ENCODE measurements at places on chromosomes 6 and 20. TPM values are rescaled to one million over a fixed set of nuclear protein-coding genes. Genes with fewer than 3 reads are reported as not detected.

- H3K36me3 ChIP-seq, result no peaks in the 10 kb centered on the region
- DNase-seq, result no peak
Measured at GRCh38 chr6:135904666-135905065, 53.2 kb downstream of the PDE7B start.

DNA sequence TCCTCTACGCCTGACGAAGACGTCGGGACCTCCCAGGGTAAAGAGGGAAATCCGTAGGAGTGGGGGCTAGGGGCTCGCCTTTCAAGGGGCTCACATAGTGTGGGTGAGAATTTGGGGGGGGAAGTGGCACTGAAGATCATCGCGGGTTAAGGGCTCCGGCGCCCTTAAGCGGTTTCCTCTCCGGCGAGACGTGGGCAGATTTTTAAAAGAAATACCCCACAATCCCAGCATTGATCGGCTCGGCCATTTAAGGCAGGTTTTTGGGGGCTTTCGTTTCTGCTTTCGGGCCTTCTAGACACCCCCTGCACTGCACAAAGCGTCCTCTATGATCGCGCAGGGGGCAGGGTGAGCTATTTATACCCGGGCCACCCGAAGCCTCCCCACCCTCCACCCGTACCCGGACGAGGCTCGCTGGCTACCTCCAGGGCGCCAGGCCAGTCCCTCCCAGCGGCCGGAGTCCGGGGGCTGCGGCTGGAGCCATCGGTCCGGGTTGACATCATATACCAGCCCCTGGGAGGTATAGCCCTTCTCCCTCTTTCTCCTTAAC lies 1.2 kb downstream of the NKX2-2 start:
- H3K4me3 ChIP-seq, result no peak overlapping the region
- peak; percentile 42 for DNase-seq
- H3K36me3 ChIP-seq, result no peaks in the 10 kb centered on the region

GRCh38 chr6:72406517-72406916 lies 215.3 kb upstream of the KCNQ5 start:
- no peaks in the 10 kb centered on the region for H3K27me3 ChIP-seq
- no peak overlapping the region for H3K27ac ChIP-seq
- H3K36me3 ChIP-seq, result no peaks in the 10 kb centered on the region
- H3K4me3 ChIP-seq, result no peak overlapping the region
- DNase-seq, result no peak

DNA sequence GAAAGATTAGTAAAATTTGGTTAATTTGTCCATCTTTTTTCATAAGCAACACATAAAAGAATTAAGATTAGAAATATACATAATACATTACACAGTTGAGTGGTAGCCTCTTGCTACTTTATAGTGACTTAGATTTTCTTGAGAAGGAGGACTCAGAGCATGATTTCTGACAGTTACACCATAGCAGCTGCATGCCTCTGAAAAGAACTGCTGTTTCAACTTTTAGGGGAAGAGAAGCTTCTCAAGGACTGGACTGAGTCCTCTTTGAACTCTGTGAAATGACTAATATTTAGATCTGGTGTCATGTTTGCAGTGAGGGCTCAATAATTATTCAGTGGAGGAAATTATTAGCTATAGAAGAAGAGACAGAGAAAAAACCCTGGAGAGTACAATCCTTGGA lies 272.5 kb downstream of the BTBD9 start:
- no peaks in the 10 kb centered on the region for H3K36me3 ChIP-seq
- no peaks in the 10 kb centered on the region for H3K27me3 ChIP-seq
- H3K4me3 ChIP-seq, result no peak overlapping the region
- no peak overlapping the region for H3K27ac ChIP-seq

DNA sequence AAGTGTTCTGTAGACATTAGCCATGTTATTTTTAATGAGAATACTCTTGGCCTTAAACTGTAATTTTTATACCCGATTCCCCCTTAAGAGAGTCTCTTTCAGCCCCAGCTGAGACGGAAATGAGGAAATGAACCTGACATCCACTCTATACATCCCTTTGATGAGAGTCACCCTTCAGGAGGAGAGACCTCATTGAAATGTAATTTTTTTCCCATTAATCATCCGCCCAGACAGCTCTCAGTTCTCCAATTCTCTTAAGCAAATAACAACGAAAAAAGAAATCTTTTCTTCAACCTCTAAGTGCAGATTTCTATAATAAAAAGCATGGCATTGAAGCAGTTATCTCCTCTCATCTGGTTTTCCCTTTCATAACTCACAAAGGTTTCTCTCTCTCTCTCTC lies 243.8 kb upstream of the PMEPA1 start:
- no peak overlapping the region for H3K27ac ChIP-seq
- no peaks in the 10 kb centered on the region for H3K36me3 ChIP-seq
- H3K27me3 ChIP-seq, result no peaks in the 10 kb centered on the region
- H3K4me1 ChIP-seq, result no peaks in the 10 kb centered on the region
- no peak overlapping the region for H3K4me3 ChIP-seq

- no peak for DNase-seq
- no peak overlapping the region for H3K27ac ChIP-seq
- H3K4me3 ChIP-seq, result no peak overlapping the region
- H3K36me3 ChIP-seq, result no peaks in the 10 kb centered on the region
Measured at GRCh38 chr6:139327038-139327437, 35.2 kb upstream of the TXLNB start.

- no peaks in the 10 kb centered on the region for H3K27me3 ChIP-seq
- no peaks in the 10 kb centered on the region for H3K36me3 ChIP-seq
- DNase-seq, result no peak
- H3K27ac ChIP-seq, result no peak overlapping the region
- H3K4me3 ChIP-seq, result no peak overlapping the region
Measured at GRCh38 chr6:89997456-89998445, 103.5 kb downstream of the GJA10 start.

DNA sequence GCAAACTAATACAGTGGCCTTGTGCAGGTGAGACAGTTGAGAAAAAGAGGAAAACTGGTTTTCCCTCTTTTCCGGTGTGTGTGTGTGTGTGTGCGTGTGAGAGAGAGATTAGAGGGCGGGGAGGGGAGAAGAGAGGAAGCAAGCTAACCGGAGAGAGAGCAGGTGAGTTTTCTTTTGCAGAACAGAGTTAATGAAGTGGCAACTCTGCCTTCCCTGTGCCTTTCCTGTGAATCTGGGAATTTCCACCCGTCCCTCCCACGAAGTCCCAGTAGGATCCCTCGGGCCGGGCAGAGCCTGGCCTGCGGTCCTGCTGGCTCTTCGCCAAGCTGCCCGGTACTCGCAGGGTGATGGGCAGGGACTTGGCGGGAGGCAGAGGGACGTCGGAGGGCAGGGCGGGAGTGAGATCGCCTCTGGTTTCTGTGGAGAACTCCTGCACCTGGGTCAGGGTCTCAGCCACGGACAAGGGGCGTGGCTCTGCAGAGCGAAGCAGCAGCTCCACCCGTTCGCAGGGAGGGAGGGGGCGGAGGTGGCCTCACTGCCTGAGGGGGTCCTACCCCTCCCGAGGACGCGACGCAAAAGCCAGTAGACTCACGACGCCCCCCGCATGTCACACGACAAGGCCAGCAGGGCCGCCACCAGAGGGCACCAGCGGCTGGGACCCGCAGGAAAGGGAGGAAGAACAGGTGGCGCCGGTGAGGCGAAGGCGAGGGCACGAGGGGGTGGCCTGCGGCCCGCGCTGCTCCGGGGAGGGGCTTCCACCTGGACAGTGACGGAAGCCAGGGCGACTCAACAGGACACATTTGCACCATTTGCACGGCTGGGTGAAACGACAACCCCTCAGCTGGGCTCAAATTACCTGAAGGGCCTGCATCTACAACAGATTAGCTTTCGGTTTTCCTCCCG lies 51.2 kb upstream of the RNF182 start:
- peaks cover 25% of the 10 kb centered on the region for H3K27me3 ChIP-seq
- H3K4me1 ChIP-seq, result peaks cover 7% of the 10 kb centered on the region
- peak; percentile 86 for DNase-seq
- H3K27ac ChIP-seq, result no peak overlapping the region

DNA sequence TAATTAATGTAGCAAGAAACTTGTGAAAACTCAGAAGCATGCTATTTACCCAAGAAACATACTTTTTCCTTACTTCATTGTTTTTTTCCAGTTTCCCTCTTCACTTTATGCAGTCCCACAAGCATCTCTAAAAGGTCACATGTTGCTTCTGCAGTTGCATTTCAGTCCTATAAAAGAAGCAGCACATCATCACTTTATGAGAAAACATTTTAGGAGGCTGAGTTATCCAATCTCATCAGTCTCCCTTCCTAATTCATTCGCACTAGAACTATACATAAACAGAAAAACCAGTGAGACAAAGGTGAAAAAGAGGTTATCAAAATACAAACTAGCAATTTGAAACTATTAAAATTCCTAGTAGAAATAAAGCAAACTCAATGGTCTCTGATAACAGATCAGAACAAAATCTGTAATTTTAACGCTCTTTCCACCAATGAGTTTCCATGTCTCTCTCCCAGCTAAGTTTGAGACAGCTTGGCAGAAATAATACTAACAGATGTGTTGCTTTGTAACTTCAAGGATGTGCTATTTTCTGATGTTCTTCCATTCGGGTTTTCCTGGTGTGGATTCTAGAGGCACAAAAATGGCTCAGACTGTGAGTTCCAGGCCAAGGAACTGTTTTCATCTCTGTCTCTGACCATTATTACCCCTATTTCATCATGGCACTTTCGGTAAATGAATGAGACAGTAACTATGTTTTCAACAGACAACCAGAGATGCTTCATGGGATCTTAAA lies 48.4 kb downstream of the ZHX3 start:
- H3K27ac ChIP-seq, result no peak overlapping the region
- H3K36me3 ChIP-seq, result no peaks in the 10 kb centered on the region
- no peaks in the 10 kb centered on the region for H3K4me1 ChIP-seq
- no peaks in the 10 kb centered on the region for H3K27me3 ChIP-seq

DNA sequence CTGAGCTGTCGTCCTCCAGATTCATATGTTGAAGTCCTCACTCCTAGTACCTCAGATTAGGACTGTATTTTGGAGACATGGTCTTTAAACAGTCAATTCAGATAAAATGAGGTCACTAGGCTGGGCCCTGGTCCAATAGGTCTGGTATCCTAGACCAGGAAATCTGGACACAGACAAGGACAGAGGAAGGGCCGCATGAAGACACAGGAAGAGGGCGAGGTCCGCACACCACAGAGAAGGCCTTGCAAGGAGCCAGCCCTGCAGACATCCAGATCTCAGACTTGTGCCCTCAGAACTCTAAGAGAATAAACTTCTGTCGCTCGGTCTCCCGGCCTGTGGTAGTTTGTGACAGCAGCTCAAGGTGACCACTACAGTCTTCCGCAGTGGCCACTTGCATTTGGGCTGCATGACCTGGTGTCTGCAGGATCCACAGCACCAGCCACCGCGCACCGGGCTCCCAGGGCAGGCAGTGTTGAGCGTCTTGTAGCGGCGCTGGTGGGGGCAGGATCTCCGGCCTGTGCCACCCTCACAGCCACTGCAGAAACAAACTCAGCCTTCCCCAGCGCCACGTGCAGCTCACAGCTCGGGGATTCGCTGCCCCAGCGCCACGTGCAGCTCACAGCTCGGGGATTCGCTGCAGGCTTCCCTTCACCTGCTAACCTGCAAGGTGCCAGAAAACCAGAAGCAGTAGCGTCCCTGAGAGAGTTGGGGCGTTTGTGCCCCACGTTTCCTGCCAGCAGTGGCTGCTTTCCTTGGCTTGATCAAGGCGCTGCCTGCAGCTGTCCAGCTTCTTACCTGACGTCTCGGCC lies 6.0 kb upstream of the RBM38 start:
- H3K27me3 ChIP-seq, result peaks cover 9% of the 10 kb centered on the region
- no peak overlapping the region for H3K4me3 ChIP-seq
- H3K4me1 ChIP-seq, result peaks cover 10% of the 10 kb centered on the region
- no peak for DNase-seq
- H3K27ac ChIP-seq, result no peak overlapping the region

The C6orf141 gene
- total RNA-seq, result 97.2 TPM

The HLA-C gene
- 170 TPM for total RNA-seq

The RHAG gene
- total RNA-seq, result not detected

The MUCL3 gene
- 0.03 TPM for total RNA-seq

The GSTA3 gene
- total RNA-seq, result not detected

The PRR18 gene
- total RNA-seq, result 0.13 TPM

The TNF gene
- total RNA-seq, result 0.19 TPM

The IRF4 gene
- 0.53 TPM for total RNA-seq

The PGC gene
- not detected for total RNA-seq

Measured in neural progenitor cell (in vitro differentiated cells).